ENCODE measurements at places on chromosomes 11 and 22.

GRCh38 chr11:99973993-99974392 is 713.1 kb upstream of the ARHGAP42 start:
- no peak for DNase-seq

DNA sequence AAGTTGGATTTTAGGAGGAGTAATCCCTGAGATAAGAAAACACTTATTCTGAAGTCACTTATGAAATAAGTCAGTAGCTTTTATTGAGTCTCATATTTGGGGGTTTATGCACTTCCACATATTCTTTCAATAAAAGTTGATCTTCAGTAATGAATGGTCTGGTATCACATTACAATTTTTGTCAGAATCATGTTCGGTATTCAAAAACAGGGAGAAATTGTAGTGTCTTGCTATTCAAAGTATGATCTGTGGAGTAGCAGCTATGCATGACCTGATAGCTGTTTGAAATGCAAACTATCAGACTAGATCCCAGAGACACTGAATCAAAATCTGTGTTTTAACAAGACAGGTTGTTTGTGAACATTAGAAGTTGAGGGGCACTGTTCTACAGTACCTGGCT is 857.6 kb downstream of the METTL15 start:
- no peak for DNase-seq

- no peak for DNase-seq
These were observed 133.8 kb upstream of the PITPNB start for GRCh38 chr22:28052825-28053269.

GRCh38 chr11:112042161-112042960 is 17.2 kb downstream of the DLAT start:
- DNase-seq = no peak

GRCh38 chr11:47376525-47377371 is 1.6 kb downstream of the SPI1 start:
- no peak for DNase-seq

- no peak for DNase-seq
These were observed at the start of gene MMP26 for GRCh38 chr11:4704054-4704789. Gene MMP26 (plus strand): TSS chr11:4704784.

Data from stimulated activated CD8-positive, alpha-beta memory T cell treated with anti-CD3 and anti-CD28 coated beads, Interleukin-15, amount 100 ng/mL, for 1 hour (primary cell).